ENCODE measurements at places on chromosomes 3 and 15. TPM values are rescaled to one million over a fixed set of nuclear protein-coding genes. Genes with fewer than 3 reads are reported as not detected.

The ARID3B gene
- 1.1 TPM for total RNA-seq

The FBXO40 gene
- not detected for total RNA-seq

The CNTN4 gene
- total RNA-seq, result not detected

The STAB1 gene
- 1.8 TPM for total RNA-seq

The LRRN1 gene
- not detected for total RNA-seq

The PDZRN3 gene
- 33.8 TPM for total RNA-seq

The GHSR gene
- total RNA-seq, result not detected

The TWF2 gene
- 122 TPM for total RNA-seq

The GPR27 gene
- under 0.01 TPM for total RNA-seq

The TIMP4 gene
- total RNA-seq, result 12.7 TPM

The SPSB4 gene
- total RNA-seq, result not detected

The NTRK3 gene
- total RNA-seq, result not detected

The CCR9 gene
- total RNA-seq, result not detected

The HTR3E gene
- total RNA-seq, result not detected

The LDHAL6B gene
- not detected for total RNA-seq

The GPR149 gene
- not detected for total RNA-seq

The XYLB gene
- total RNA-seq, result 7.7 TPM

The ZNF662 gene
- 2.2 TPM for total RNA-seq

The GRIP2 gene
- not detected for total RNA-seq

The SEMA6D gene
- total RNA-seq, result 0.59 TPM

The MSL2 gene
- 11.4 TPM for total RNA-seq

The TIPARP gene
- total RNA-seq, result 30.5 TPM

The TGM5 gene
- not detected for total RNA-seq

The CDHR4 gene
- not detected for total RNA-seq

The GP9 gene
- not detected for total RNA-seq

The TICRR gene
- 6.2 TPM for total RNA-seq

The REC114 gene
- total RNA-seq, result not detected

The KBTBD13 gene
- total RNA-seq, result not detected

The SLC22A14 gene
- total RNA-seq, result 1.5 TPM

The MAP6D1 gene
- total RNA-seq, result 0.73 TPM

The GOLGA8O gene
- 0.20 TPM for total RNA-seq

The TSEN2 gene
- total RNA-seq, result 27.6 TPM

The SYNPR gene
- total RNA-seq, result not detected

The LRRIQ4 gene
- not detected for total RNA-seq

The PTPRG gene
- 96.6 TPM for total RNA-seq

The SEC61A1 gene
- 209 TPM for total RNA-seq

The SPINK8 gene
- not detected for total RNA-seq

The TMC3 gene
- not detected for total RNA-seq

The UTS2B gene
- total RNA-seq, result 0.59 TPM

The EFCC1 gene
- total RNA-seq, result not detected

The PLIN1 gene
- not detected for total RNA-seq

The ACAN gene
- total RNA-seq, result not detected

The DAPK2 gene
- 7.0 TPM for total RNA-seq

The ITPKA gene
- 1.1 TPM for total RNA-seq

The ARL6IP5 gene
- total RNA-seq, result 65.9 TPM

The SHISA5 gene
- 122 TPM for total RNA-seq

The SLC28A2 gene
- not detected for total RNA-seq

The CCDC80 gene
- total RNA-seq, result 87.8 TPM

The NUP210 gene
- not detected for total RNA-seq

The CMTM7 gene
- 11.0 TPM for total RNA-seq

The TMEM207 gene
- total RNA-seq, result not detected

The GABRG3 gene
- total RNA-seq, result not detected

Measured in subcutaneous preadipocyte (primary cell).